ENCODE measurements at places on chromosomes 7 and 10.

GRCh38 chr10:68989317-68989990 lies 851 bp downstream of the KIFBP start:
- no peak for DNase-seq

DNA sequence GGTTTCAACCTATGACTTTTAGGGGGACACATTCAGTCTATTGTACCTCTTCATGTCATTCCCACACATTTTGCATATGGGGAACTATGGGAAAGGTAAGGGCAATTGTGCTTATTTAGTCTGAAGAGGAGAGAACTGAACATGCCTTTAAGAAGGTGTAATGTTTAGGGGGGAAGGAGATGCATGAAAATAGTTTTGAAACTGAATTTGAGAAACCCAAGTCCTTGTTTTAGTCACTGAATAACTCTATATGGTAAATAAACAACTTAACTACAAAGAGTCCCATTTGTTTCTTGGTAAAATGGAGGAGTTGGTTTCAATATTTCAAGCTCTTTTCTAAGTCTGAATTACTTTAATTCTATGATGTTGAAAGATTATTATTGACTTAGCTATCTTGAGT lies 166.1 kb downstream of the DNAJB9 start:
- no peak for DNase-seq

- no peak for DNase-seq
Measured at GRCh38 chr7:83514977-83515376, 134.0 kb downstream of the SEMA3E start.

DNA sequence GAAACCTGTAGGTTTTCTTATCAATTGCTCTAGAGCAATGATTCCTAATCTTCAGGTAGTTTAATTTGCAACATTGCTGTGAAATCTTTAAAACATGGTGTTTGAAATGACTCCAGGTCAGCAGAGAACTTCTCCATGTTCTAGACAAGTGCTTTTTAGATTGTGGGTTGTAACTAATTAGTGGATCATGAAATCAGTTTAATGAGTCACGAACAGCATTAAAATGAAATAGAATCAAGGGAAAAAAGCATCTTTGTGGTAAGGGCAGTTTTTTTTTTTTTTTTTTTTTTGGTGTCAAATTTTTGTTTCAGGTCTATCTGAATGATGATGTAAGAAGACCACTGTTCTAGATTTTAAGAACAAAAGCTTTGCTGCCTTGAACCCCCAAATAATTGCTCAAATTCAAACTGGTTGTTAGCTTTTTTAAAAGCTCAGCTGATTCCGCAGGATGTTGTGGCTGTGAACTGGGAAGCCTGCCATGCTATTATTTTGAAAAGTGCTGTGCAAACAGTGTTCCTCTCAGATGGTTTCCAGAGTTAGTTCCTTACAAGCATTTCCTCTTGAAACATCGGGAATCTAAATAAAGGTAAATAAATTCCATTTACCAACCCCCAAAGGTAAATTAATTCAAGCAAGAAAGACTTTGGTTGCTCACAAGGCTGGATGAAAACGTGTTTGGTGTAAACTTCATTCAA lies 13.1 kb upstream of the PDK4 start:
- DNase-seq = no peak
